MV-4-11 (cell line): ENCODE measurements at places on chromosomes 11 and 22.

DNA sequence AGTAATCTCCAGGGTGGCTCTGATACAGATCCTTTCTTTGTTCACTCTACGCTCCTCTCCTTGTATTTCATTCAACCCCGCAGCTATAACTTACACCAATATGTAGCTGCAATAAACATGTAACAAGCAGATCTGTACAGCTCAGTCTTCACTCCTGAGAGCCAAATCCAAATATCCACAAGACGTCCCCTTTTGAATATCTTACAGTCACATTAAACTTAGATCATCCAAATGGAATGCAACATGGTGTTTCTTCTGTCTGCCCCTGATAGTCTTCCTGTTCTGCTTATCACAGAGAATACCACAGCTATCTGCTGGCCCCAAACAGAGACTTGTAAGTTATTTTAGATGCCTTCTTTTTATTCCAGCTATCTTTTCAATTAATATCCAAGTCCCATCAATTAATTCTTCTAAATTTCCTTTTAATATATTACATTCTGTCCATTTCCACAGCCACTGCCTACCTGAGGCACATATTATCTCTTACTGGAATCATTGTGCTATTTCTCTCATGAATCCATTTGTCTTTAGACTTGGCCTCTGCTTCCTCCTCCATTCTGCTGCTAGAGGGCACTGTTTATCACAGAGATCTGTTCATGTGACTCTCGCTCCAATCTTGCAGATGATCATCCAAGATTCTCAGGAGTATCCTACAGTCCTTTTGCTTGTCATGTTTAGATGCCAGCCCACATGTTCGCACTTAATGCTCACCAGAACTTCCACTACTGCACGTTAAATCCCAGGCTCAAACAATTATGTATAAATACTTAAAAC lies 908.6 kb downstream of the NTM start:
- no peak for DNase-seq

DNA sequence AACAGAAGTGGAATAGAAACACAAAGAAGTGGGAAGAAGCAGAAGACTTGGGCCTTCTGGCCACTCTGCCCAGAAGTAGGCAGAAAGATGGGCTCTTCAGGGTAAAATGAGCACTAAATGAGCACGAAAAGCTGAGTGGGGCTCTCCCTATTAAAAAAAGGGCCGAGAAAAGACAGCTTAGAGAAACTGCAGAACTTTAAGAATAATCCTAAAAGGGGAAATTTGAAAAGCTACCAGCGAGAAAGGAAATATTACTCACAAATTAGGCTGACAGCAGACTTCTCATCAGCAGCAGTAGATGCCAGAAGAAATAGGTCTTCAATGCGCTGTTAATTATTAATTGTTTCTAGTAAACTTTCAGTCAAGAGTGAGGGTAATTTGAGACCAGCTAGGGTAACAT lies 78.2 kb downstream of the UVRAG start:
- no peak for DNase-seq

DNA sequence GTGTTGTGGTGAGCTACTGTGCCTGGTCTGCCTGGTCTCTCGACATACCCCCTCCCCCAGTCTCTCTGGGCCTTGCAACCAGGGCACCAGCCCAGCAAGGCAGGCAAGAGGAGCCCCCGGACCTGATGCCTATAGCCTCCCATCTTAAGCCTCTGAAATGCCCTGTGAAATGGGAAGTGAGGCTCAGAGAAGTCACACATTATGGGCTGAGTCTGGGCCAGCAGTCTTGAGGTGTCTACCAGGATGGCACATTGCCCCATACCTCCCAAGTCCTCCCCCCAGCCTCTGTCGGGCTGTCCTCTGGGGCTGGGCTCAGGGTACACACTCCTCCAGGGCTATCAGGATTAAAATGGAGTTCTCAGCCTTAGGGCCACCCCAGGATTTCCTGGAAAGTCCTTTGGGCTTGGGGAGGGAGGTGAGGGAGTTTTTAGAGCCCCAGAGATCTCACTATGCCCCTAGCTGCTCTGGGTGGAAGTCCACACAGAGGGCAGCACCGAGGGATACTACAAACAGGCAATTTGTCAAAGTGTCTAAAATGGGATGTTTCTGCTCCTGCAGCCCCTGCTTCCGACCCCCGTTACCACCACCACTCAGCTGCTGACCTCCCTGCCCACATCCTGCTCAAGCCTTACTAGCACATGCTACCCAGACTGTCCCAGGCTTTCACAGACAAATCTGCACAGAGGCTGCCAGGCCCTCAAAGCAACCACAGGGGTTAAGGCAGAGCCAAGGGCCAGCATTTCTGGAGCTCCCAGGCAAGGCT lies 3.1 kb upstream of the SH3BP1 start:
- DNase-seq: peak; percentile 70

DNA sequence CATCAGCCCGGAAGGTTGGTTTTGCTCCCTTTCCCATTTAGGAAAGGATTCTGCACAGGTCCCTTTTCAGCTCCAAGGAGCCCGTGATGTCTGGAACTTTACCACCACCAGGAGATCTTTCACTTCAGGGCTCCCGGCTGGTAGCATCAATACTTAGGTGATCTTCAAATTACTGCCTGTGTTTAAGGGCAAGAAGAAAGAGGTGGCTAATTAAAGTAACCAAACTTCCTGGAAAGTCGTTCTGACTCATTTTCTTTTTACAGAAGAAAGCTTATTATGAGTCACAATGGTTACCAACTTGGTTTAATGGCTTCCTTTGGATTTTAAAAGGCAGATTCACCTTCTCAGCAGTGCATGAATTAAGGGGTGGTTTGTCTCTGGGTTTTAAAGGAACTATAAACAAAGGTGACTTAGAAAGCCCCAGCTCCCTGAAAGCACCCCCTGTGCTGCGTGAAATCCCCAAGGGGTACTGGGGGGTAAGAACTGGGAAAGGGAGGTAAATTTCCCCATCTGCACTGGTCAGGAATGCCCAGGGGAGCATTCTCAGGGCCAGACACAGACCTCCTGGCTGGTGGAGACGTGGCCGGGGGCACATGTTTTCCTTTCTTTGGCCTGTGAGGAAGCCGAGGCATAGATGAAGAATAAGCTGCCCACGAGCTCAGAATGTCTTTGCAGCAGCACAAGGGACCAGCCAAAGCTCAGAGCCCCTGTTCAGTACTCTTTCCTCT lies 8.8 kb downstream of the POU2F3 start:
- peak; percentile 84 for DNase-seq

GRCh38 chr11:58921778-58922390 lies 17.4 kb upstream of the GLYATL1 start:
- no peak for DNase-seq

- no peak for DNase-seq
Observed at GRCh38 chr11:43810929-43811596, 69.6 kb upstream of the ALKBH3 start.

- no peak for DNase-seq
Observed at GRCh38 chr11:10114593-10115404, 179.2 kb downstream of the SBF2 start.
